ENCODE measurements at places on chromosomes 4 and X.

DNA sequence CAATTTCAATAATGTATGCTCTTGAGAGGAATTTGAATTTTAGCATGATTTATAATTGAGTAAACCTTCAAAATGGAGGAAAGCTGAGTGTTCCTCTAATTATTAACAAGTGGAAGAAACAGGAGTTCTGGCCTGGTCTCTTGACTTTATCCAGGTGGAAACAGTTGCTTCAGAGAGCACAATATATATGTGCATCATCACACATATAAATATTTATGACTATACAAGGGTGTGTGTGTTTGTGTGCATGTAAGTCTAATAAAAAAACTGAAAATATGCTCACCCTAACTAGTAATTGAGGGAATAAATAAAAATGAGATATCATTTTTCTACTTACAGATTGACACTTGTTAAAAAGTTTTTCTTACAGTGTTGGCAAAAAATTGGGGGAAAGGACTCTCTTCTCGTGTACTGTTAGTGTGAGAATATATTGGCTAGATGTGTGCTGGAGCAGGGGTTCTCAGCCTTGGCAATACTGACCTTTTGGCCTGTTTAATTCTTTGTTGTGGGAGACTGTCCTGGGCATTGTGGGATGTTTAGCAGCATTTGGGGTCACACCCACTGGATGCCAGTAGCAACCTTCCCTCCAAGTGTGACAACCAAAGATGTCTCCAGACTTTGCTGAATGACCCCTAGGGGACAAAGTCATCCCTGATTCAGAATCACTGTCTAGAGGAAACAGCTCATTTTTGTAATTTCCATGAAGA, 20.8 kb upstream of the HERC5 start:
- no peak for DNase-seq

DNA sequence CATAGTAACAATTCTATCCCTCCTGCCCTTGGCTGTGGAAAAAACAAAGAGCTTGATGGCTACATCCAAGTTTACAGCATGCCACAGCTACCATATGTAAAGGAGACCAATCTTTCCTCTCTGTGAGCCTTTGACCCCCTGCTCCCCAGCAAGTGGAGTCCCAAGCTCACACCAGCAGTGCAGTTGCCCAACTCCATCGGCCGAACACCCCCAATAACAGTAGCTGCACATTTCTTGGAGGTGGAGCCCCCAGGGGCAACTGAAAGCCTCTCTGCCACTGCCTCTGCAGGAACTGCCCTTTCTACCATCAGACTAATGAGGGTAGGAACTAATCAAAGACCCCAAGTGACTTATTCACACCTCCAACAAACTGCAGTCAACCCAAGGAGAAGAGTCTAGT, 81.0 kb upstream of the TCEAL2 start:
- DNase-seq = no peak

- DNase-seq = no peak
Measured at GRCh38 chr4:87050596-87050995, 115.8 kb downstream of the AFF1 start.

GRCh38 chrX:71533516-71533850, 579 bp downstream of the OGT start:
- no peak for DNase-seq

DNA sequence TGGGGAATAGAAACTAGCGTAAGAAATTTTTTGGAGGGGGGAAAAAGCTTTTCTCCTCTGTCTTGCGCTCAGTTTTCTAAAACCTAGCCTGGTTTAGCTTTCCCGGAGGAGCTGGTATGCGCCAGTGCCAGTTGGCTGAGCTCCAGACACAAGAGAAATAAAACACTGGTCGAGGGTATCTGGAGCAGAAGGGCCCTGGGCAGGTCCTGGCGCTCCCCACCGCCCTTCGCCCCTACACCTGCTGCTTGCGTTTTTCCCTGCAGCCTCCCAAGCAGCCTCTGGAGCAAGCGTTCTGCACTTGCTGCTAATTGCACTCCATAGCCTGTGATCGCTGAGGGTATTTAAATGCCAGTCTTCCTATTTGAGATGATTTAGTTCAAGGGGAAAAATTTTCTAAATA, 816 bp downstream of the EREG start:
- DNase-seq = peak; percentile 5

DNA sequence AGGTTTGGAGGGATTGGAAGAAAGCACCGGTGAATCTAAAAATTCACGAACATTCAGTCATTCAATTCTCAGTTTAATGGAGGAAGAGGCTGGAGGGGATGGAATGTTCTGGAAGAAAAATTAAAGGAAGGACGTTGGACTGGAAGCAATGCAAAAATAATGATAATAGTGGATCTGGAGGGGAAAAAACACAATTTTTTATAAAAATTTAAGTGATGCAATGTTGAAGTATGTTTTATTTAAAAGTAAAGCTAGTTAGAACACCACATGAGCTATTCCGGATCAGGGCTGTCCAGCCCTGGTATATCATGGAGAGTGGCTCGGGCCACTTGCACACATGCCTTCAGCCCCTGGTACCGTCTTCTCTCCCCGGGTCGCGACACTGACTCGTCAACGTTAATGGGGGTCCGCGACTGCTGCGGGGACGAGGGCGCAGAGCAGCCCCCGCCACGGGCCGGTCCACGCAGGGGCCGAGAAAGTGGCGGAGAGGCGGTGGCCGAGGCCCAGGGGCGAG, 204.6 kb downstream of the TENM3 start:
- no peak for DNase-seq

DNA sequence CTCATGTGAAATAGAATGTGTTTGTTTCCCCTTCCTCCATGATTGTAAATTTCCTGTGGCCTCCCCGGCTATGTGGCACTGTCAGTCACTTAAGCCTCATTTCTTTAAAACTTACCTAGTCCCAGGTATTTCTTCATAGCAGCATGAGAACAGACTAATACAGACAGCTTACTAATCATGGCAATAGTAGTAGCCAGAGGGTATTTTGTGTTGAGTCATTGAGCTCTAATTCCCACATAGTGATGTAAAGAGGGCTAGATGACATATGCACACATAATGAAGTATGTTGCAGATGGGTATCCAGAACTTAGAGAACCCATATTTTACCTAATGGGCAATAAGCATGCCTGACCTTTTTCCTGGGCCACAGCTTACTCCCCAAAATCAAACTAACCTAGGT, 1197.2 kb downstream of the PCDH7 start:
- DNase-seq = no peak

GRCh38 chrX:35699642-35700041, 98.5 kb upstream of the MAGEB16 start:
- no peak for DNase-seq

DNA sequence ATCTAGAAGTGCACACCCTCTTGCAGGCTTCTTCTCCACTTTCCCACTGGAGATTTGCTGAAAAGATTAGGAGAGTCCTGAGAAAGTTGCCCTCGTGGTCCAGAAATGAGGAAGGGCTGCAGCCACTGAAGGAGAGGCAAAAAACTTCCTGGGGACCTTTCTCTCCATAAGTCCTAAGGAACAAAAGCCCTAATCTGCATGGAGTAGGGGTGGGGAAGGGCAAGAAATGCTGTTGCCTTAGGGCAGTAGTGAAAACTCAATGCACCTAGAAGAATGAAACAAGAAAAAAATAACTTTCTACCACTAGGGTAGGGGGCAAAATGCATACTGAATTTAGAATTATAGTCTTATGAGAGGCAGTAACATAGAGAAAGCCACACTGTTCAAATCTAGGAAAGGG, 1408.8 kb downstream of the PCDH19 start:
- DNase-seq = no peak

DNA sequence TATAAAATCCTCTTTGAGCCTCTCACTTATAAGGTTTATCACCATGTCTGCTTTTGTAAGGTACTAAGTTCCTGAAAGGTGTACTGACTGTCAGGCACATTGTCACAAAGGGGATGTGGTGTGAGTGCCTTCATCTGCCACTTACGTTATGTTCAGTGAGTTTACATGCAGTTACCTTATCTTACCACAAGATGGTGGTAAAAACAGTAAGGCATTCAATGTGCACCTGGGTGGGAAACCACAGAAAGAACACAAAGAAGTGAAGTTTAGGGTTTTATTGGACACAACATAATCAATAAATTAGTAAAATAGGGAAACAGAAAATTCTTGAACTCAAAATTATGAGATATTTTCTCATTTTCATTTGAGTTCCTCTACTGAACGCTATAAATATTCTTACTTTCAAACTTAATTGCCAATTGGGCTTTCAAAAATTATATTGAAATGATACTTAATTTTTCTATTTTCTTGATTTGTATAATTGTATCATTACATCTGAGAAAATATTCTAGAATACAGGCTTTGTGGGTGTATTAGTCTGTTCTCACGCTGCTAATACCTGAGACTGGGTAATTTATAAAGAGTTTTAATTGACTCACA, 650.8 kb downstream of the PCDH7 start:
- DNase-seq = no peak

GRCh38 chrX:68114573-68115129, 318.6 kb downstream of the OPHN1 start:
- peak; percentile 91 for DNase-seq

- no peak for DNase-seq
Measured at GRCh38 chr4:69874507-69874906, 14.6 kb upstream of the SULT1E1 start.

DNA sequence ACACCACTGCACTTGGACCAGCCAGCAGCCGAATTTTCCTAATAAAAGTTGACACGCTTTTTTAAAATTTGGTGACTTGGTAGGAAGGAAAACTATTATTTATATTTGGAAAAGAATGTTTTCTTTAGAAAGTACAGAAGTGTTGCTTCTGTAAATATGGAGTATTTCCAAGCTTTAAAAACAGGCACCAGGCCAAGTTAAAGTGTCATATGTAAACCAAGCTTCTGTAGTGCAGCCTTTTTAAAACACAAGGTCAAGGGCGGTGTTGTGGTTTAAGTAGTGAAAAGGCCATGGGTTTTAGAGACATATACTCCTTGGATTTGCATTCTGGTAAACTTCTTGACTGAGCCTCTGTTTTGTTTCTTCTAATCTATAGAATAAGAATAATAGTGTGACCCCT, 62.7 kb downstream of the TRIM2 start:
- DNase-seq = no peak

Data from DMS 273 treated with DMSO at 0.1 percent for 48 hours (cell line).